ENCODE measurements at places on chromosomes 16 and 17. TPM values are rescaled to one million over a fixed set of nuclear protein-coding genes. Genes with fewer than 3 reads are reported as not detected.

DNA sequence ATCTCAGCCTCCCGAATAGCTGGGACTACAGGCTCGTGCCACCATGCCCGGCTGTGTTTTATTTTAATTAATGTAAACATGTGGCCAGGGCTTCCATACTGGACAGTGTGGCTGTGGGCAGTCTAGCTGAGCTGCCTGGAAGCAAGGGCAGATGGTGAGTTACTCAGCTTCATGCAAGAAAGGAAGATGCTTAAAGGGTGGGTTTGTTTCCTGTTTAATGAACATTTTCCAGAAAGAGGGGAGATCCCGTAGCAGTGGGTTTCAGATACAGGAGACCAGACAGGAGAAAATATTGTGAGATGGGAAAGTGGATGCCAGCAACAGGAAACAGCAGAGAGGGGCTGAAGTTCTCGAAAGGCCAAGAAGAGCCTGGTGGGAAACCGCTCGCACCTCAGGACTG, 7.3 kb downstream of the MAPK8IP3 start:
- no peak for DNase-seq

GRCh38 chr16:80631581-80631980, 90.8 kb downstream of the DYNLRB2 start:
- DNase-seq = no peak

DNA sequence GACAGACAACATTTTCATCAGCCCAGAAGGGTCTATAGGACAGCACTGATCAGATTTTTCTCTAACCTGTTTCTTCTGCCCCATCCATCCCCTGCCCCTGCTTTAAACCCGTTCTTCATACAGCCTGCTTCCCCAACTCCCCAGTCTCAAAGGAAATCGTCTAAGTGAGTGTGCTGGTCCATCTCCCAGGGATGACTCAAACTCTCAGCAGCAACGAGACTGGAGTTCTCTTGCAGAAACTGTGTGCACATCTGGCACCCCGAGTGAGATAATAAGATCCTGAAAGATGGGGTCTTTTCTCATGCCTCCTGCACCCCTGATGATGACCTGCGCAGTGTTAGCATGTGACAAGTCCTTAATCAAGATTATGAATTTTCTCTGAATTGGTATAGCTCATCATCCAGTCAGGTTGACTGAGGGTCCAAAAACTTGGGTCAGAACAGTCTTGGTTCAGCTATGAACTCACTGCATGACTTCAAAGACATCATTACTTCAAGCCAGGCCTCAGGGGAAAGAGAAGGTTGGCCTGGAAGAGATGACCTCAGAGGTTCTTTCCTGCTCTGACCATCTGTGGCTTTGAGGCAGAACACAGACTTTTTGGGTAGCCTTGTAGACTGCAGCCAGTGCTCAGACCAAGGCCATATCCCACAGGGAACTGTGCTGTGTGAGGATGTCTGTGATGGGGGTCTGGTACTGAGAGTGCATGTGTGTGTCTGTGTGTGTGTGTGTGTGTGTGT, 117.9 kb downstream of the SPACA3 start:
- DNase-seq = no peak

DNA sequence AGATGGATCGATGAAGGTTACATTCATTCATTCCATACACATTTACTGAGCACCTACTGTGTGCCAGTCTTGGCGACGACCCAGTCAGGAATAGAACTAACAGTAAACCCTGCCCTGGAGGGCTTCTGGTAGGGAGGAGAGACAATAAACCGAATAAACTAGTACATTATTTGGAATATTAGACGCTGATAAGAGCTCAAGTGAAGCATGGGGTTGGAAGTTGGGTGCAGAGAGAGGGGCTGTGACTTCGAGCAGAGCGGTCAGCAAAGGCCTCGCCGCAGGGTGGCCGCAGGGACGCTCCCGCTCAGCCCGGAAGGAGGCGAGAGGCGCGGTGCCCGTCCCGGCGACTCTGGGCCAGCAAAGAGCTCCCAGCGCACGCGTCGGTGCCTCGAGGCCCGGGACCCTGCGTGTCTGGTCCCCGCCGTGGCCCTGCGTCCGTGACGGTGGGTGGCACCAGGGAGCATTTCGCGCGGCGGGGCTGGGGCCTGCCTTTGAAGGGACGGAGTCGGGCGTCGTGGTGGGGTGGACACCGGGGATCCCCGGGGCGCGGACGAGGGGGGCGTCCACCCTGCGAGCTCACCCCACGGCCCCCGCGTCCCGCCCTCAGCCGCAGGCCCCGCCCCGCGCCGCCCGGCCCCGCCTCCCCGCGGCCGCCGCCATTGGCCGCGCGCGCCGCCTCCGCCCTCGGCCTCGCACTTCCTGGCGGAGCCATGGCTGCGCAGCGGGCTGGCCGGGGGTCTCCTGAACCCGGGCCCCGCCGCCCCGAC, at the start of gene KLHL36:
KLHL36 (plus strand) TSS at position 684 of the 767 bp plus-strand sequence. CDS start 2,357 bp downstream, outside the sequence.
- DNase-seq = peak; percentile 77

DNA sequence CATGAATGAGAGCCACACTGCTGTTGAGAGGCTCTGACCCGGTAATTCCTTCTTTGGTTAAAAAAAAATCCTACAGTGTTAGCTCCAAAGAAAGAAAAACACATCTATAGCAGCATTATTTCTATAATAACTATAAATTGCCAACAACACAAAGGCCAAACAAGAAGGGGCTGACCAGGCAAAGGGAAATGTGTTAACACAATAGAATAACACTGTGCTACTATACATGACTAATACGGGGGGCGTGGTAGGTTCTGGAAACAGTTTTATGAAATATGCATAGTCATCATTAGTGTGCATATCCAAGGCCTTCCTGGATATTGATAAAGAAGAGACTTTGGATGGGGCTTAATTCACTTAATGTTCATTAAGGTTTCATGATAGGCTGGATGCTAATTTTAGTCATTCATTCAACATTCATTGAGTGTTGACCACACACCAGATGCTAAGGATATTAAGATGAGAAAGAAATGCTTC, 50.0 kb upstream of the CCL1 start:
- no peak for DNase-seq

DNA sequence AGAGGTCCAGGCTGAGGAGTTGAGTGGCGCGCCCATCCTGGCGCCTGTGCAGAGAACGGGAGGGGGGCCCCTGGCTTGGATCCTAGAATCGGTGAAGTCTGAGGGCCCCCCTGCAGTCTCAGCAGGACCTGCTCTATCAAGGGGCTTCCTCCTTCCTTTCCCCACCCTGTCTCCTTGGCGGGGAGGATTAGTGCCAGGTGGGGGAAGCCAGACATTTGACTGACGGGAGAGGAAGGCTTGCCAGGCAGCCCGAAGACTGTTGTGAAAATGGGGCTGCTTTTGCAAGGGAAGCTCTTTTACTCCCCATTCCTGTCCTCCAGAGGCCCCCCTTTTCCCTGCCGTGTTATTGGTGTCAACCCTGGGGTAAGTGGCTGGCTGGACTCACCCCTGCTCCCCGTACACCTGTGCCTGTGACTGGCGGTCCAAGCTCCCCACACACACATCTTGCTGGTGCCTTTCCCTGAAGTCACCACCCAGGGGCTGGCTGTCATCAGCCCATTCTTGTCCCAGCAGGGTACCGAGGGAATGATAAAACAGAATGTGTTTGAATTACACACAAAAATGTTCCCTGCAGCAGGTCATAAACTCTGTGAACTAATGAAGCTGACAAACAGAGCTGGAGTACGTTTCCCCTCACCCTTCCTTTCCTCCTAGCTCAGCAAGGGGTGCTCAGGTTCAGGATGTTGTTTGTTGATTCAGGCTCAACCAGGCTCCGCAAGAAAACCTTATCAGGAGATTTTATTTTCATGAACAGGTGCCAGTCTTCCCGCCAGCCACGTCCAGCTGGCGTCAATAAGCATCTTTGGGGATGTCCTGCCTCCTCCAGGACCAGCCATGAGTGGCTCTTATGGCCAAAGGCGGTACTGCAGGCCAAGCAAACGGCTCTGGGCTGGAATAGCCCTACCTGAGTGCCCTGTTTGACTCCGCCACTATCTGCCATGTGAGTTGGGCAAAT, 4.4 kb upstream of the ARMC7 start:
- DNase-seq = no peak

DNA sequence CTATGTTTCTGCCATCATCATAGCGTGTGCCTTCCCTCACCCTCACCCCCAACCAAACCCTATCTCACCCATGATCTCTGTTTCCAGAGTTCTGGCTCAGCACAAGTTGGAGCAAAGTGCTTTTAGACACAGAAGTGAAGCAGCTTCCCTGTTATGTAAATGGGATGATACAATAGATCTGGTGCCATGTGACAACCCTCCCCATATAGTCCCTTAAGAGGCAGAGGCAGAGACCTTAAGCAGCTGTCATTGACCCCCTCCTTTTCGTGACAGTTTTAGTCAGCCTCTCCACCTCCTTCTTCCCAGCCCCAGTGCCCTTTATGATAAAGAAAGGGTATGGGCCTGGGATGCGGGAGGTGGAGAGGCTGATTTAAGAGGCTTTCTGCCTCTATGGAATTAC, 40.3 kb upstream of the MED13 start:
- DNase-seq = no peak

- no peak for DNase-seq
Observed at GRCh38 chr16:5465714-5466113, 368.1 kb upstream of the EEF2KMT start.

- DNase-seq = no peak
Observed at GRCh38 chr16:1532081-1532760, 1.2 kb upstream of the TMEM204 start.

GRCh38 chr17:50289991-50290702, 15.9 kb downstream of the TMEM92 start:
- no peak for DNase-seq

GRCh38 chr17:7557147-7557764, 1.3 kb upstream of the TNFSF13 start:
- DNase-seq = no peak

DNA sequence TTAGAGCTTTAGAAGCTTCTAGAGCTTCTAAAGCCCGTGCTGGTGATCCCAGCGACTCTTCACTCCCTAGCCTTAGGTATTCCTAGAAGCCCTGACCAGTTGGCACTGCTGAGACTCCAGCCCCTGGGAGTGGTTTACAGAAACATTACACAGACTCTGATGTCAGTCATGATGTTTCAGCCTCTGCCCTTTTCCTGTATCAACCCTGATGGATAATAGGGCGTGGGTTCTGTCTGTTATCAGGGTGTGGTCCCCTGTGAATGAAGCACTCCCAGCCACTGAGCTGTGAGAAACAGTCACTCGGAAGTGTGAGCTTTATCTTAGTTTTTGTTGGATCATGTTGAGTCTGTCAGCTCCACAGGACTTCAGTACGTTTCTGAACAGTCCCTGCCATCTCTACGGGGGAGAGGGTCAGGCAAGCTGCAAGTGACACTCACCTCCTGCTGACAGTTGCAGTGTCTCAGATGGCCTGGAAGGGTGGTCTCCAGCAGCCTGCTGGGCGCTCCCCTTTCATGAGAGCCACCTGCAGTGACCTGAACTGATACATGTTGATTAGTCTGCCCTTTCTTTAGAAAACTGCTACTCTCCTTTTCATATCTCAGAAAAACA, 12.8 kb downstream of the GOSR2 start:
- DNase-seq = no peak

Gene SHCBP1
- 1.6 TPM for total RNA-seq

GRCh38 chr17:39599665-39600231, 8.0 kb downstream of the NEUROD2 start:
- no peak for DNase-seq

DNA sequence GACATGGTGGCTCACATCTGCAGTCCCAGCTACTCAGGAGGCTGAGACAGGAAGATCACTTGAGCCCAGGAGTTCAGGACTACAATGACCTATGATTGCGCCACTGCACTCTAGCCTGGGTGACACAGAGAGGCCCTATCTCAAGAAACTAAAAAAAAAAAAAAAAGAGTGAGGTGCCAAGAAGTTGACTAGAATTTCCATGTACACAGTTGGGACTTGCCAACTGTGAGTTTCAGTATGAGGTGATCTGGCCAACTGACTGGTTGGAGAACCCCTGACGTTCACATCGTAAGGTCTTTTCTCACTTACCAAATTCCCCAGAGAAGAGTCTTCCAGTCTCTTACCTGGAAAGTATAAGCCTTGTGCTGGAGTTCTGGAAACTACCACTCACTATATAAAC, 3.1 kb upstream of the MED11 start:
- DNase-seq = no peak
